ENCODE measurements at places on chromosomes 7 and 10.

- DNase-seq, result peak; percentile 93
Observed at GRCh38 chr7:93327006-93327633, 95.0 kb downstream of the VPS50 start.

- DNase-seq, result peak; percentile 5
Observed at GRCh38 chr10:91104193-91105041, 116.0 kb upstream of the PCGF5 start.

DNA sequence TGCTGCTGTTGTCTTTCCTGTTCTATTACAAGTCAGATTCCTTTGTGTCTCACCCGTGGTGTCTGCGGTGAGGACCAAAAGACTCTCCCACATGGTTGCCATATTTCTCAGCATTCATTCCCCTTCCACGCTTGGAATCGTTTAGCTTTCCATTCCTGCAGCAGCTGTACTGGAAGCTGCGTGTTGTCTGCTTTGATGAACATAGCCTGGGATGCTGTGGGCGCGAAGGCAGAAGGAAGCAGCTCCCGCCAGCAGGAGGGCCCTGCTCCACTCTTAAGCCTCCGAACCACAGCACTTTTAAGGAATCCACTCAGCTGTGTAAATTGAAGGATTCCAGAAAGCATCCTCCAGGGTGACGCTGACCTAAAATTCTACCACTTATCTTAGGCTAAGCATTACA lies 303.6 kb upstream of the PITRM1 start:
- peak; percentile 88 for DNase-seq

- peak; percentile 9 for DNase-seq
Observed at GRCh38 chr10:23294638-23295247, 49.9 kb downstream of the C10orf67 start.

DNA sequence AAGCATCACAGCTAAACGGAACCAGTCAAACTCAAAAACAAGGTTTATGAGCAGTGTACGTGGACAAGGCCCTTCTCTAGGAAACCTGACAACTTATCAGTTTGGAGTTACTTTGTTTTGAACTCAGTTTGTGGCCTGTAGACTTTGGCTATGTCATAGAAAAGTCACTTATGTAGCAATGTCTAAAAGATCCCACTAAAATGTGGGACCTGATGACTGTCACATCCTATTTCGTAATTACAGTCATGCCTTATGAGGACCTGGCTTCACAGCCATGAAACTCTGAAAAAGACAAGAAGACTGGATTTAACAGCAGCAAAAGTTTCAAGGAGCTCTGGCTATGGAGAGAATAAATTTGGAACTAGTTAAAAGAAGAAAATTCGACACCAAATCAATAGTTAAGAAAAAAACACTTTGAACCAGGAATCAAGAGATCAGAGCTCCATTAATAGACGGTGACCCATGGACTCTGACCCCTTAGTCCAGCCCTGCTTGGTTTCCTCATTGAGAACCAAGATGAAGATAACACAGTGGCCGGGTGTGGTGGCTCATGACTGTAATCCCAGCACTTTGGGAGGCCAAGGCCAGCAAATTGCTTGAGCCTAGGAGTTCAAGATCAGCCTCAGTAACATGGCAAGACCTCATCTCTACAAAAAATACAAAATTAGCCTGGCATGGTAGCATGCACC lies 204.3 kb downstream of the SFMBT2 start:
- no peak for DNase-seq

GRCh38 chr10:43965033-43965917 lies 316.6 kb upstream of the ZNF32 start:
- peak; percentile 90 for DNase-seq

- DNase-seq, result no peak
Observed at GRCh38 chr7:150980663-150981062, 2.5 kb upstream of the KCNH2 start.

GRCh38 chr7:87874066-87874465 lies 2.1 kb downstream of the SLC25A40 start:
- DNase-seq, result no peak

DNA sequence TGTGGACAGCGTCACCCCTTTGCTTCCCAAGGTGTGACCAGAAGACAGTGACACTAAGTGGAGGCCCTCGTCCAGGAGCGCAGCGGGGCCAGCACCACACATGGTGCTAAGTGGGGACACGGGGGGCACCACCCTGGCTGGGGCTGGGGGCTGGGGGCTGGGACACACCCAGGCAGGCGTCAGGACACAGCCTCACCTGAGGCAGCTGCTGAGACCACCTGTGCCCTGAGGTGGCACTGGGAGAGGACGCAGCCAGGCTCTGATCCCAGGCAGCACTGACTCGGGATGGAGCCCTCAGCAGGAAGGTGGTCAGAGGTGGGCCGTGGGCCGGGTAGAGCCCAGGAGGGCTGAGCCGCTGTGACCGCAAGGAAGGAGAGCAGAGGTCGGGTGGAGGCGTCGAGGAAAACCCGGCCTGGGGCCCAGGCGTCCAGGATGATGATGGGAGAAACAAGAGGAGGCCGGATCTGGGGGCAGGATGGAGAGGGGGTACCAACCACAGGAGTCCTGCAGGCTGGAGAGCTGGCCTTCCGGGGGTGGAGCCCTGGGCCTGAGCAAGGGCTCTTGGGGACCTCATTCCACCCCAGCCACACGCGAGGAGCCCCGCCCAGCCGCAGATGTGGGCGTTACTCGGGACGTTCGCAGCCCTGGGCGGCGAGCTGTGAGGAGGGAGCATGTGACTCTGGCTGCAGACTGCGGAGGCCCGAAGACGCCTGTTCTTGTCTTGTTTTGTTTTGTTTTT lies 22.5 kb downstream of the LRRC27 start:
- DNase-seq, result no peak

GRCh38 chr7:128725531-128725930 lies 13.6 kb upstream of the CALU start:
- DNase-seq, result no peak

DNA sequence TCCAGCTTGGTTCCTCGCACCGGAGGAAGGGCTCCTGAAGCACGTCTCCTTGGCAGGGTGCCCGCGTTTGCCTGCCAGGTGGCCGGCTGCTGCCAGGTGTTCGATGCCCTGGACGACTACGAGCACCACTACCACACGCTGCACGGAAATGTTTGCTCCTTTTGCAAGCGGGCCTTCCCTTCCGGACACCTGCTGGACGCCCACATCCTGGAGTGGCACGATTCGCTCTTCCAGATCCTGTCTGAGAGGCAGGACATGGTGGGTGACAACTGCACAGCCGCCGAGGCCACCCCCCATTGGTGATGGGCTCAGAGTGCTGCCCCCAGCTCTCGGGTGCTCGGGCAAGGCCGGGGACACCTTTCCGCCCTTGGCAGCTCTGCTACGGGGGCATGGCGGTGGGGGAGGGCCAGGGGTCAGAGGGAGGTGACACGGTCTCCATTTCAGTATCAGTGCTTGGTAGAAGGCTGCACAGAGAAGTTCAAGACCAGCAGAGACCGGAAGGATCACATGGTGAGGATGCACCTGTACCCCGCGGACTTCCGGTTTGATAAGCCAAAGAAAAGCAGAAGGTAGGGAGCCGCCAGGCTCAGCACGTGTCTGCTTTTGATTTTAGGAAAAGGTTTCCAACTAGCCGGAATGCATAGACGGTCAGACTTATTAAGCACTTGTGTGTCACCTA lies 1.1 kb downstream of the ZNF511 start:
- DNase-seq, result no peak

DNA sequence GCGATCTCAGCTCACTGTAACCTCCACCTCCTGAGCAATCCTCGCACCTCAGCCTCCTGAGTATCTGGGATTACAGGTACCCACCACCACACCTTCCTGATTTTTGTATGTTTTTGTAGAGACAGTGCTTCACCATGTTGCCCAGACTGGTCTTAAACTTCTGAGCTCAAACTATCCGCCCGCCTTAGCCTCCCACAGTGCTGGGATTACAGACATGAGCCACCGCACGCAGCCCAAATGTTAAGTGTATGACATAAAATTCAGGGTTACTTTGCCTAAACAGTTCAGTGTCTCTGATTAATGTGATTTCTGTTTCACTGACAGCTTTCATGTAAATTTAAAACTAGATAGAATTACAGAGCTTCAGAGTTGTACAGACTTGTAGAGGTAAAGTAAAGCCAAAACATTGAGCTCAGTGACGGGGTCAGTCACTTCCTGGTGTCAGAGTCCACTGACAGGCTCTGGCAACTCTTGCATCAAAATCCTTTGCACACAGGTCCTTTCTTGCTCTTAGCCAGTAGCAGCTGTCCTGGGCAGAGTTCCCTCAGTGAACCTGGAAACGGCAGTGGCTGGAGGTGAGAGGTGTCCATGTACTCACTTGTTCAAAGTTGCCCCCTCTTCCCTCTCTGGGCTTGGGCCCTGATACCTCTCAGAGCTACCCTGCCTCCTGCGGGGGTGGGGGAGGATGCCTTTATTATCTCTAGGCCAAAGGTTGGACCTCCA lies 33.7 kb downstream of the MGMT start:
- DNase-seq, result no peak

DNA sequence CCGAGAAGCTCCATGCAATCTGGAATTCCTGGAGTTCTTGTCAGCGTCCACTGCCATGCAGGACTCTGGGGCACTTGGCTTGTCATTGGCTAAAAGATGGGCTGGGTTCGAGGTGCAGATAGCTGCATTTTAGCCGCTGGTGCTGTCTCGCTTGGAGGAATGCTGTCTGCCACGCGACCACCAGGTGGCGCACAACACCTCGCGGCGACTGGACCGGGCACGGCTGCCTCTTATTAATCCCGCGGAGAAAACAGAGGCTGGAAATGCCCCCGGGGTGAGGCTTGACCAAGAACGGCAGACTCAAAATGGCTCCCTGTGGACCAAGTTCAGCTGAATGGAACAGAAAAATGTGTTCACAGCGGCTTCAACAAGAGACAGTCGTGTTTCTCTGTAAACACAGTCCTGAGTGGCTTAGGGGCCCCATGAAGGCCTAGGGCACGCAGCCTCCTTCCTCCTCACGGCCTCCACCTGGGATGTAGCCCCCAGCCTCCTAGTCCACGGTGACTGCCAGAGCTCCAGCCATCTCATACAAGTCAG lies 46.2 kb downstream of the AOC1 start:
- DNase-seq, result peak; percentile 62

DNA sequence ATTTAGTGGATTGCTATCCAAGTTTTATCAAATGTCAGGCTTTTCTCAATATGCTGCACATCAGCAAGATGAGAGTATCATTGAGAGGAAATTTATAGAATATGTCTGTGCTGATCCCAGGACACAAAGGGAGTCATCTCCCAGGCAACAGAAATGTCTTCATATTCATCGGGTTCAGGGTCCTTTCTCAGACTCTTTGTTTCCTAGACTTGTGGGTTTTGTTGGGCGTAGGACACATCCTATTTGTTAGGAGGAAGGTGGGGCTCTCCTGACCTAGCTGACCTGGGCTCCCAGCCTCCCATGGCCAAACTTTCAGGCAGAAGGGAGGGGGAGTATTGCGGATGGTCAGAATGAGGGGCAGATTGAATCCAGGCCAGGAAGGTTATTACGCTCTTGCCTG lies 22.9 kb upstream of the NPS start:
- DNase-seq, result no peak

DNA sequence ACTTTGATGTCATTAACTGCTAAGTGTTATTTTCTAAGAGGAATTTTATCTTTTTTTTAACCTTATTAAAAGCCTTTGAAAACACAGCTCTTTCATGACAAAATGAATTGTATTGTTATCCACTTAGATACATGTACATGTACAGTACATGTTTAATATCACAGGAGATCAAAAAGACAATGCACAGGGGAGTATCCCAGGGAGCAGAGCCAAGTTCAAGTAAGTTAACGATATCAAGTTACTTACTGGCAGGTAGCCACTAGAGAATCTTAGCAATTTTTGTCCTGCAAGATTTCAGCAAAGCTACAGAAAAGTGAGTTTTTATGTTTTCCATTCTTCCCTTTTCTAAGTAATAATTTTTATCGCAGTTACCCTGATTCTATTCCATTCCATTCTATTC lies 33.9 kb upstream of the ARL4A start:
- peak; percentile 38 for DNase-seq

DNA sequence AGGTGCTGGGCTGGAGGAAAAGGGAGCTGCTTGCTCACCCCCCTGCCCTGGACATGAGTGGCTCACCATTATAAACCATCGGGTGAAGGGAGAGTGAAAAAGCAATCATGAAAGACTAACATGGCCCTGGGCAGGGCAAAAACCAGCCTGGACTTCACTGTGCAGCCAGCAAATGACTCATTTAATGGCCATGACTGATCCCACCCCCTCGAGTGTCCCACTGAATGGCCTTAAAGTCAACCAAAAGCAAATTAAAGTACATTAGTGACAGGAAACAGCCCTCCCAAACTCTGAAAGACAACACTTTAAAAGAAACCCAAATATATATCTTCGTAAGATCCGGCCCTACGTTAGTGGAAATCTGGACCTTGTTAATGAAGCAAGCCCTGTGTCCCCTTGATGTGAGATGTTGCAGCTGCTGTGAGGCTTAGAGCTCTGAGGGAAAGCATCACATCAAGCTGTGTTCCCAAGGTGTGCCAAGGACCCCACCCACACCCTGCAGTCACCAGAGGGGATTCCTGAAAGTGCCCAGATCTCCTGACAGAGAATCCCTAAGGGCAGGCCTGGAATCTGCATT lies 31.2 kb downstream of the ADCYAP1R1 start:
- no peak for DNase-seq

- DNase-seq, result no peak
Observed at GRCh38 chr7:46218461-46219200, 297.6 kb upstream of the IGFBP3 start.

- DNase-seq, result peak; percentile 3
Observed at GRCh38 chr7:27515933-27516332, 146.8 kb downstream of the HIBADH start.

DNA sequence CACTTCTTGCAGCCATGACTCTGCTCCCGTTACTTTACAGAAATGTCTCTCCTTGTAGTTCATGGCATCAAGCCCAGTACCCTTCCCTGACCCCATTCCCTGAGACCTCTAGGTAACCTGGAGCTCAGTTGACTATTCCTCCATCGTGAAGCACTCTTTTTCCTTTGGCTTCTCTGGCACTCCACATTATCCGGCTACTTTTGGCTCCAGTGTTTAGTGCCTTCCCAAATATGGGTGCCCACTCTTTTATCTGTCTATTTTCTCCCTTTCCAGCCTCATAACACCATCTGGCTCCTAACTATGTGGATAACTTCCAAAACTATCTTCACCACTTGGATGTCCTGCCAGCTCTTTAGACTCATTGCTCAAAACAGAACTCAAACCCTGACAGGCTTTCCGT lies 744.7 kb upstream of the GALNT17 start:
- DNase-seq, result no peak

DNA sequence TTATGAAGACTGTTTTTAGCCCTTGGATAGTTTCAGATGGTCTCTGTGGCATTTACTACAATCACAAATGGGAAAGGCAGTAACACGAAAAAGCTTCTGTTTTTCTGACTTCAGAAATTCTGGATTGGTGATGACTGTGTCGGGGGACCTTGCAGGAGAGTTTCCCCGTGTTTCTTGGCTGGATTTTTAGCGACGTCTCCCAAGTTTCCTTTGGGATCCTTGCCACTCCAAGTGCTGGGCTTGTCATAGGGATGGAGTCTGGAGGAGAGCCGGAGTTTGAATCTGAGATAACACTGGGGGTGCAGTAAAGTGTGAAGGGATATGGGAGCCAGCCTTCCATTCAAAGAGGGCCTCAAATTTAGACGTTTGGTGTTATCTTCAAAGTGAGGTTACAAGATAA lies 179.0 kb downstream of the SNX10 start:
- DNase-seq, result no peak

Data from fibroblast of skin of scalp (primary cell).